ENCODE measurements at places on chromosomes 3 and 15.

GRCh38 chr3:113214917-113215595 lies 3.7 kb downstream of the BOC start:
- DNase-seq = no peak

DNA sequence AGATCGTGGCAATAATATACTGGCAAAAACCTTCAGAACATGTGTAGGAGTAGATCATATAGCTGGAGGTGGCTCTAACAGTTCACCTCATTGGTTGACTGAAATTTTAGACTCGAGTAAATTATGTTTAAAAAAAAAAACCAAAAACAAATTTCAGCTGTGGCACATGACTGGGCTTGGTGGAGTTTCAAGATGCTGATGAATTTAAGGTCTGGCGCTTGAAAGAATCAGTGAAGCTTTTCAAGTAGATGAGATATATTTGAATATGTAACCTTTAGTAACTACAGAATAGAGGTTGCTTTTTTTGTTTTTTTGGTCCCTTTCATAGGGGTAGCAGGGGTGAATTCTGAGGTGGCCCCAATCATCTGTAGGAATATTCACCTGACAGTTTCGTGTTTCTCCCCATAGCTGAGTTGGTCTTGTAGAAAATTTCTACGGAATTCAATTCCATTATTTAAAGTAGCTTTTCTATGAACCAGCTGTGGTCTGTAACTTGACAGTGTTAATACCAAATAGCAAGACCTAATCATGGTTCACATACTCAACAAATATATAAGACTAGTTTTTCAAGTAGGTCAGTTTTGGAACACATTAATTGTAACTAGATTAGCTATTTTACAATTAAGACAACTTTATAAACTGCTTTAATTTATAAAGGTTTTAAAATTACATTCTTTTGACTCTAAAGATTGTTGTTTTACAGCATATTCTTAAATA lies 65.6 kb downstream of the MAP4 start:
- no peak for DNase-seq

- DNase-seq = no peak
These were observed 821.6 kb downstream of the TUSC7 start for GRCh38 chr3:117531078-117531767.

GRCh38 chr3:33786565-33787327 lies 11.7 kb upstream of the PDCD6IP start:
- no peak for DNase-seq

- DNase-seq = no peak
These were observed 47.9 kb downstream of the KBTBD12 start for GRCh38 chr3:127962937-127963336.

DNA sequence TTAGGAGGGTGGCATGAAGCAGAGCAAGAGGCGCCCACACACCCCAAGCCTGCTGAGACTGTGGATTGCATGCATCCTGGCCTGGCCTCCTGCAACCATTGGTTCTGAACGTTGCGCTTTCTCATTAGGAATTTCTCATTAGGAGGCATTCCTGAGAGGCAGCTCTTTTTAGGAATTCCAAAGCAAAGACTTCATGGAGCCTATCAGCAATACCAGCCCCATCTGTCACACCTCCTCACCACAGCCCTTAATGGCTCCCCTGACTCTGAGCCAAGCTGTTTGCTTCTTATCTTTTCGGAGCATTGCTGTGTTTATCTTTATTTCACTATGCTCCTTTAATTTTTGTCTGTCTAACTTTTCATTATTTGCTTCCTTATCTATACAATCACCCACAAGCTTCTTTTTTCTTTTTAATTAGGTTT lies 226.9 kb downstream of the CACNA2D3 start:
- no peak for DNase-seq

- no peak for DNase-seq
These were observed 70.7 kb downstream of the CD200R1L start for GRCh38 chr3:112776000-112776399.

All from GM12891 (cell line).